ENCODE measurements at places on chromosomes 7 and 10. TPM values are rescaled to one million over a fixed set of nuclear protein-coding genes. Genes with fewer than 3 reads are reported as not detected.

- H3K4me3 ChIP-seq = no peak overlapping the region
- H3K4me1 ChIP-seq = no peaks in the 10 kb centered on the region
- no peak overlapping the region for H3K27ac ChIP-seq
Measured at GRCh38 chr10:58459069-58459468, 53.6 kb upstream of the BICC1 start.

DNA sequence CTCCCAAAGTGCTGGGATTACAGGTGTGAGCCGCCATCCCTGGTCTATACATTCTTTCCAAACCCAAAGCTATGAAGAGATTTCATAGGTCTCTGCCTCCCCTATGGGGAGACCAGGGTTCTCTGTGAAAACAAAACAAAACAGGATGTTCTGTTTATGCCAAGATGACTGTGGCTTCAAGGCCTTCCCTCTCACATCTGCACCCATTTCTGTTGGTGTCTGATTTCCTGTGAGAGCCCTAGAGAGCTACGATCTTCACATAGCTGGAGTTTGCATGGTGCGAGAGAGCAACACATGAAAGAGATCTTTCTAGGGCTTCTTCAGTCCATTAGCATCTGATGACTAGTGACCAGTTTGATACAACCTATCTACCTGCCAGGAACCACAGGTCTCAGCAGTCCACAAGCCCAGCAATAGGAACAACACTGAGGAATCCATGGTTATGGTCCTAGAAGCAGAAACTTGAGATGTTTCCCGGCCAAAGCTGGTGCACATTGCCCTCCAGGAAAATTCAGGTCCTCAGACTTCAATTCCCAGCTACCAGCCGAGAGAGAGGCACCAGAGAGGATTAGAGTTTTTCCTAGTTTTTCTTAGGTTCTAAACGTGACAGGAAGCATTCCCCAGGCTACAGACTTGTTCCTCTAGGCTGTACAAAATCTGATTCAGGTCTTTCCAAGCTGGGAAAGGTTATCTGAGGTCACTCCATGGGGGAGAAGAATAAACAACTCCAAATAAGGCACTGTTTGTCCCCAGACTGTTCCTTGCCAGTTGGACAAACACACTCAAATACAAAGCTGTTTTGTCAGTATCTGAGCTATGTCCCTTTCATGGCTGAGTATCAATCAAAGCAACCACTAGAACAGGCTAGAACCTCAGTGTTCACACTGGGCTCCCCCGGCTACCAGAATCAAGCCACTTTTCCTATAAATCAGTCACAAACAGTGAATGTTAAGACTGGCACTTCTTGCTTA lies 259.7 kb downstream of the CALN1 start:
- H3K27ac ChIP-seq = no peak overlapping the region
- no peaks in the 10 kb centered on the region for H3K27me3 ChIP-seq
- no peaks in the 10 kb centered on the region for H3K36me3 ChIP-seq

GRCh38 chr10:5299950-5300349 lies 64.8 kb upstream of the UCN3 start:
- no peak overlapping the region for H3K27ac ChIP-seq
- no peak overlapping the region for H3K4me3 ChIP-seq
- H3K27me3 ChIP-seq = peaks cover 6% of the 10 kb centered on the region
- H3K4me1 ChIP-seq = peaks cover 41% of the 10 kb centered on the region
- no peak for DNase-seq

GRCh38 chr10:97029271-97029670 lies 156.5 kb downstream of the SLIT1 start:
- DNase-seq = no peak
- H3K36me3 ChIP-seq = no peaks in the 10 kb centered on the region
- no peak overlapping the region for H3K27ac ChIP-seq
- peaks cover 3% of the 10 kb centered on the region for H3K27me3 ChIP-seq
- no peak overlapping the region for H3K4me3 ChIP-seq

DNA sequence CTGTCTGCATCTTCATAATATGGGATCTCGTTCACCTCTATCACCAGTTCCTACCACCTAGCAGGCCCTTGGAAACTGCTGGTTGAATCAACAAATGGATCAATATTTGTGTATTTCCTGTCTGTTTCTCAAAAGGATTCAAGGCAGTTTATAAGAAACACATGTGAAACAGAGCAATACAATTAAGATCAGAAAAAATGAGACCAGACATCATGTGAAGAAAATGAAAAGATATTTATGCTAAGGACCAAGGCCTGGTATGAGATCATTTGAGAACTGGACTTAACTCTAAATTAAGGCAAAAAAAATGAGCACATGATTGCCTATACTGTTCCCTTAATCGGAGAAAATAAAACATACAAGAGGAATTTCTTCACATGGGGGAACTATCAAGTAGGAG lies 589.0 kb downstream of the SUGCT start:
- H3K4me1 ChIP-seq = peaks cover 3% of the 10 kb centered on the region
- H3K4me3 ChIP-seq = no peak overlapping the region
- no peak for DNase-seq
- peaks cover 2% of the 10 kb centered on the region for H3K27me3 ChIP-seq

GRCh38 chr7:91916051-91916440 lies 24.6 kb upstream of the AKAP9 start:
- no peak overlapping the region for H3K4me3 ChIP-seq
- peaks cover 23% of the 10 kb centered on the region for H3K4me1 ChIP-seq
- H3K36me3 ChIP-seq = no peaks in the 10 kb centered on the region
- peaks cover 10% of the 10 kb centered on the region for H3K27me3 ChIP-seq

DNA sequence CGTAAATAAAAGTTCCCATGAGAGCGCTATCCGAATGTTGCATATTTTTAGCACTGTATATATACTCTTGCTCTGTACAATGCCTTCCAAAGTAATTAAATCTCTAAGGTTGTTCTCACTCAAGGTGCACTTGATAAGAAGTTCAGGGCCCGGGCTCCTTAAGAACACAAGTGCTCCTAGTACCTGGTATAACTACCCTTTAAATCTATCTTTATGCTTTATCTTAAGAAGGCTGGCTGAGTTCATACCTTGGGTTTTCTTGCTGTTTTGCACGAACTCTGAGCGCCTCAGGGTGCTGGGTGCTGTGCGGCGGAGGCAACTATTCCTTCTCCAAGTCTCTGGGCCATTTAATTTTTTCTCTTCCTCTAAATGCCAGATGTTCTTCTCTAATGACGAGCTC lies 80.4 kb downstream of the DNMBP start:
- H3K27ac ChIP-seq = no peak overlapping the region
- no peak overlapping the region for H3K4me3 ChIP-seq
- H3K36me3 ChIP-seq = no peaks in the 10 kb centered on the region
- no peaks in the 10 kb centered on the region for H3K27me3 ChIP-seq
- no peak for DNase-seq
- peaks cover 12% of the 10 kb centered on the region for H3K4me1 ChIP-seq

GRCh38 chr10:1662438-1663025 lies 74.8 kb downstream of the ADARB2 start:
- peaks cover 10% of the 10 kb centered on the region for H3K27me3 ChIP-seq
- H3K36me3 ChIP-seq = no peaks in the 10 kb centered on the region
- no peak for DNase-seq
- H3K4me1 ChIP-seq = no peaks in the 10 kb centered on the region

- no peak for DNase-seq
- H3K4me1 ChIP-seq = no peaks in the 10 kb centered on the region
- H3K36me3 ChIP-seq = no peaks in the 10 kb centered on the region
- H3K27me3 ChIP-seq = no peaks in the 10 kb centered on the region
- no peak overlapping the region for H3K27ac ChIP-seq
Measured at GRCh38 chr10:93837822-93838221, 56.0 kb upstream of the SLC35G1 start.

DNA sequence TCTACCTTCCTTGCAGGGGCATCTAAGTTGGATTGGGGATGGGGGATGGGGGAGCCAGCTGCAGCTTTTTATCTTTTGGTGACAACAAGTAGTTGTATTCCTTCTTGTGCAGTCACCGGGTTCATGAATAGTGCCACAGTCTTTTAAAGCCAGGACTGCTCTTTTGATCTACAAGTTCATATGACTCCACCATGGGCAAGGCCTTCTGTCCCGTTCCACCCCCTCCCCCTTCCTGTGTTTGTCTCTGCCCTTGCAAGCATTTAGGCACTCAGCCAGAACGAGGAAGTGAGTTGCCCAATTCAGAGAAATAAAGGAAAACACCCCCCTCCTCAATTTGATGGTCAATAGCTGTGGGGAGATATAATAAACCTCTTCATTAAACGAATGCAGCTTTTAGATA lies 44.8 kb upstream of the EGR2 start:
- no peaks in the 10 kb centered on the region for H3K36me3 ChIP-seq
- peaks cover 4% of the 10 kb centered on the region for H3K27me3 ChIP-seq
- H3K4me1 ChIP-seq = peaks cover 26% of the 10 kb centered on the region
- DNase-seq = no peak

GRCh38 chr7:97064020-97064419 lies 39.4 kb upstream of the DLX5 start:
- no peak for DNase-seq
- H3K27ac ChIP-seq = no peak overlapping the region
- H3K4me3 ChIP-seq = no peak overlapping the region
- H3K36me3 ChIP-seq = no peaks in the 10 kb centered on the region
- H3K4me1 ChIP-seq = no peaks in the 10 kb centered on the region
- H3K27me3 ChIP-seq = peaks cover 18% of the 10 kb centered on the region

DNA sequence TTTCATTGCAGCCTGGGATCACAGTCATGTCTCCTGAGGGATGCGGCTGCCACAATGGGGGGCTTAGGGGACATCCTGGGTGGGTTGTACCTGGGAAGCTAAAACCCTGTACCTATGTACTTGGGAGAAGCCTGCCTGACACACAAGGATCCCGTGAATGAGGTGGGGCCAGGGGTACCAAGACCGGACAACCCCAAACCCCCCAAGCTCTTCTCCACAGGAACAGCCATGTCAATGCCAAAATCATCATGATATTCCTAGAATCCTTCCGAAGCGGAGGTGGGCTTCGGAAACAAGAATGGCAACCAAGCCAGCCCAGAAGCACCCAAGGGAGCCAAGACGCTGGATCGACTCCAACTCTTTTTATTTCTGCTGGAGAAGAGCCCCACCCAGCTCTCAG lies 260.3 kb upstream of the TCERG1L start:
- DNase-seq = no peak
- no peak overlapping the region for H3K4me3 ChIP-seq
- no peak overlapping the region for H3K27ac ChIP-seq
- H3K27me3 ChIP-seq = no peaks in the 10 kb centered on the region
- no peaks in the 10 kb centered on the region for H3K36me3 ChIP-seq

DNA sequence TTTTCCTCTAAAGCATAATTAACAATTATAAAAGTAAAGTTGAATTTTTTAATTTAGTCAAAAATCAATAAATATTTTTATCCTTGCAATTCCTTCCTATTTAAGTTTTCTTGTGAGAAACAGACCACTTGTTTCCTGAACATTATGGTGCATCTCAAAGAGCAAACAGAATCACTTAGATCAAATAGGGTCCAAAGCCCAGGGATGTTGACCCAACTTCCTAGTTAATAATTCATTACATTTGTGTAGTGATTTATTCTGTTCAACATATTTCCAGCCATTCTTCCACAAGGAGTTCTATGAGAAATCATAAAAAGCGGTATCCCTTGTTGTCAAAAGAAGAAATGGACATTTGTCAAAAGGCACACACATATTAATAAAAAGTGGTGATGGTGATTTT lies 315.6 kb downstream of the LRRTM3 start:
- no peak overlapping the region for H3K27ac ChIP-seq
- no peak for DNase-seq
- H3K4me1 ChIP-seq = no peaks in the 10 kb centered on the region
- H3K36me3 ChIP-seq = no peaks in the 10 kb centered on the region
- no peak overlapping the region for H3K4me3 ChIP-seq

DNA sequence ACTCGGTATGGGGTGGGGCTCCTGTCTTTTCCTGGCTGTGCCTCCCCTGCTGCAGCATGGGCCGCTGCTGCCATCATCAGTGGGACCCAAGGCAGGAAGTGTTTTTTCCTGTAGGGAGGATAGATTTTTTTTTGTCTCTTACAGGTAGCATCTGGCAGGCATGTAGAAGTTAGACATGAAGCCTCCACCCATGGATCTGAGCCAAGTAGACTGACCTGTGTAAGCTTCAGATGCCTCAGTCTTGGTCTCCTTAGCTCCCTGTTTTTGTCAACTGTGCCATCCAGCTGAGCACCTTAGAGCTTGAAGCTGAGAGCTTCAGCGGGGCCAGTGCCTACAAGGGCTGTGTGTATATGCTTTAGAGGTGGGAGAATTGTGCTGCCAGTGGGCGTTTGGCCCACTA lies 93.5 kb downstream of the AUTS2 start:
- H3K27ac ChIP-seq = no peak overlapping the region
- no peak overlapping the region for H3K4me3 ChIP-seq
- no peak for DNase-seq
- peaks cover 9% of the 10 kb centered on the region for H3K4me1 ChIP-seq
- no peaks in the 10 kb centered on the region for H3K36me3 ChIP-seq
- peaks cover 2% of the 10 kb centered on the region for H3K27me3 ChIP-seq

DNA sequence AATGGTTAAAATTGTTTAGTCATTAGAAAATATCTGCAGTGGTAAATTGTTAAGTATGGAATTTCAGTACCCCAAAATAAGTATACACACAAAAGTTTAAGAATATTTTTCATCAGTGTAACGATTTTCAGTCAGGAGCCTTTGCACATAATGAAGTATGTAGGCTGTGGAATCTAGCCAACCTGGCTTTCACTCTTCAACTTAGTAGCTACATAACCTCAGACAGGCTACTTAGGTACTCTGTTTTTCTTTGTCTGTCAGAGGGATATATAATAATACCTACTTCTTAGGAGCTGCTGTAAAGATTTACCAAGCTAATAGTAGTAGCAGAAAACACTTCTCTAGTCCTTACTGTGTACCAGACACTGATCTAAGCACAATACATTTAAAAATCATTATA lies 137.5 kb downstream of the ZEB1 start:
- H3K36me3 ChIP-seq = peaks cover 28% of the 10 kb centered on the region
- no peak for DNase-seq
- no peak overlapping the region for H3K27ac ChIP-seq
- H3K4me1 ChIP-seq = peaks cover 6% of the 10 kb centered on the region

GRCh38 chr7:14596421-14596820 lies 306.1 kb downstream of the DGKB start:
- no peak overlapping the region for H3K27ac ChIP-seq
- H3K27me3 ChIP-seq = no peaks in the 10 kb centered on the region
- H3K36me3 ChIP-seq = no peaks in the 10 kb centered on the region
- no peak for DNase-seq

DNA sequence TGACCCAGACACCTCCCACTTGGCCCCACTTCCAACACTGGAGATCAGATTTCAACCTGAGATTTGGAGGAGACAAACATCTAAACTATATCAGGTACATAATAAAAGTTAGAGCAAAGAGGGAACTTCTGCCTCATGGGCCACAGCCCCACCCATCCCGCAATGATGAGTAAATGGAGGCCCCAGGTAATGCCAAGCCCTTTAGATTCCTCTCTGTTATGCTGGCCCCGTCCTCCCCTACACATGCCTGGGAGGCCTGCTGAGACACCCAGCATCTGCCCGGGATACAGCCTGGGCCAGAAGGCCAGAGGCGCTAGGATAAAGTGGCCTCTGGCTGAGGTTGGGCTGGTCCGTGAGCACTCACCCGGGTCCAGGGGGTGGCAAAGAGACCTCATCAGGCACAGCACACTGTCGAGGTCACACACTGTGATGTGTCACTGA lies 185.5 kb upstream of the SH2B2 start:
- DNase-seq = no peak
- H3K27me3 ChIP-seq = no peaks in the 10 kb centered on the region
- no peaks in the 10 kb centered on the region for H3K36me3 ChIP-seq
- H3K4me1 ChIP-seq = no peaks in the 10 kb centered on the region
- H3K27ac ChIP-seq = no peak overlapping the region
- no peak overlapping the region for H3K4me3 ChIP-seq

- DNase-seq = no peak
- no peaks in the 10 kb centered on the region for H3K36me3 ChIP-seq
- H3K4me1 ChIP-seq = no peaks in the 10 kb centered on the region
- H3K4me3 ChIP-seq = no peak overlapping the region
- H3K27me3 ChIP-seq = no peaks in the 10 kb centered on the region
- no peak overlapping the region for H3K27ac ChIP-seq
Measured at GRCh38 chr7:75650681-75651080, 88.1 kb downstream of the HIP1 start.

LRIT1 gene
- not detected for total RNA-seq

ZC3HAV1L gene
- 16.5 TPM for total RNA-seq

PRSS37 gene
- not detected for total RNA-seq

VIPR2 gene
- not detected for total RNA-seq
